ENCODE measurements at places on chromosomes 2 and 18.

DNA sequence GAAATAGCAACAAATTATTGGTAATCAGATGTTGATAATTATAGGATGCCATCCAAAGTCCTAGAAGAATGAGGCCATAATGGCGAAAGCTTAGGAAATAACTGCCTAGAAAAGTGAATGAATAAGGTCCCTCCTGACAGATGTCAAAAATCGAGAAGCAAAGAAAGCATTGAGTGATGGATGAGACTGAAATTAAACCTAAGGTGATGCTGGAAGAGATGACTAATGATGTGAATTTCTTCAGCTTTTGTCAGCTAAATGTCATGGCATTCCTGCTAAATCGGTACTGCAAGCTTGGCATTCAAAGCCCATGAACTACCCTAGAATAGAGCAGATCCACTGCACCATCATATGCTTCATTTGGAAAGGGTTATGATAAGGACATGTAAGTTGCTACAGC lies 74.8 kb upstream of the RGPD4 start:
- no peak for DNase-seq

DNA sequence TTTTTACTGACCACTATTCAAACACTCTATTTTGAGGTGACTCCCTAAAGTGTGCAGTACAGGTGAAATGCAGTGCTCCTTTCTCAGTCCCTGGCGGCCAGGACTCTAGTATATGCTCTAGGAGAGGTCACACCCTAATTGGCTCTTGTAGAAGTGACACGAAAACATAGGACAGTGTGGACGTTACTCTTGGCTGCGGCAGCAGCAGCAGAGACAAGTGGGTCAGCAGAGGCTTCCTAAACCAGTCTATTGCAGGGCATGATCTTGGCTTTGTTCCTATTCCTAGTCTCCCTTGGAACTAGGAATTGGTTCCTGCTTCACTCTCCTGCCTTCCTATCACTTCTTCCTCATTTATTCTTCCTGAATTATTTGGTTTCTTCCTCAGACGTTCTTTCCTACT lies 10.1 kb upstream of the ONECUT2 start:
- DNase-seq: no peak

DNA sequence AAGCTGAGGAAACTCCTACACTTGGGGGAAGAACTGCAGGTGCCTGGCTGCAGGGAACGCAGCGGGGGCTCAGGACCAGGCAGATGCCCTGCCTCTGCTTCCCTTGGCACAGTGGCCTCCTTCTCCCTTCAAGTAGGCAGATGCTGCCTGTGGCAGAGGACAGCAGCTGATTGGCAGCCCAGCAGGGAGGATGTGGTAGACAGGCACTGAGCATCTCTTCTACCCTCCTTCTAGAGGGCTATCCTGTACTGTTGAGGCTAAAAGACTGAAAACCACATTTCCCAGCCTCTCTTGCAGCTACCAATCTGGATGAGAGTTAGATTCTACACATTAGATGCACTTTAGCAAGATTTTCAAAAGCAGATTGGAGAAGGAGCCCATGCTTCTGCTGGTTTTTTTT lies 105.7 kb downstream of the MSH2 start:
- no peak for DNase-seq

DNA sequence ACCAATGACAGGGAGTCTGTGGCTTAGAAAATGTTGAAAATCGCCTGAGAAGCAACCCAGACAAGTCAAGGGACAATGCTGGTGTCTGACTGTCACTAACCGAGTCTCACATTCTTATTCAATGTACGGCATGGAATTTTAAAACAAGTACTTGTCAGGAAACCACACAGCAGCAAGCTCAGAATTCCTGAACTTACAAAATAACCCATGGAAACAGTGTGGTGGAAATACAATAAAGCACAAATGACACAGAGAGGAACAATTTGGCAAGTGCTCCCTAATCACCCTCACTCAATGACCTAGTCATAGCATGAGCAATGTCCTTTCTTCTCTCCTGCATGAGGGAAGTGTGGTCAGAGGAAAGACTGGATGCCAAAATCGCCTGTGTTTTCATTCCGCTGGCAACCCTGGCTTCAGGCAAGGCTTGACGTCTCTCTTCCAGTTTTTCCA lies 154.0 kb downstream of the SATB2 start:
- DNase-seq: no peak

DNA sequence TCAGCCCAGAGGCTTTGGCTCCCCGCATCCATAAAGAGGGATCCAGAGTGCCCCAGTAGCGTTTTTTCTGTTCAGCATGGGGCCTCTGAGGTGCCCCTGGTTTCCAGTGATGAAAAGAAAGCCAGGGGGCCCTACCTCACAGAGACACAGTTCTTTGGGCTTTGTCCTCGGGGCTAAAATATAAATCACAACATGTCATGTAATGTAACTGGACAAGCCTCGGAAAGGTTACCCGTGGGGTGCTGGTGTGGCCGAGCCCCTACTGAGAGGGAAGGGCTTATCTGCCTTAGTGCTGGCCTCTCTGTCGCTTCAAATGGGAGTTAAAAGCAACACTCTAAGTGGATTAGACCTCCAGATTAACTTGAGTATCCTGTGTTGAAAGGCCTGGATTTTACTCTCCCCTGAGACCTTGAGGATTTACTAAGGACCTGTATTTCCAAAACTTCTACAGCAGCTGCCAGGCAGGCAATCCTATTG lies 251.6 kb upstream of the APCDD1 start:
- no peak for DNase-seq

DNA sequence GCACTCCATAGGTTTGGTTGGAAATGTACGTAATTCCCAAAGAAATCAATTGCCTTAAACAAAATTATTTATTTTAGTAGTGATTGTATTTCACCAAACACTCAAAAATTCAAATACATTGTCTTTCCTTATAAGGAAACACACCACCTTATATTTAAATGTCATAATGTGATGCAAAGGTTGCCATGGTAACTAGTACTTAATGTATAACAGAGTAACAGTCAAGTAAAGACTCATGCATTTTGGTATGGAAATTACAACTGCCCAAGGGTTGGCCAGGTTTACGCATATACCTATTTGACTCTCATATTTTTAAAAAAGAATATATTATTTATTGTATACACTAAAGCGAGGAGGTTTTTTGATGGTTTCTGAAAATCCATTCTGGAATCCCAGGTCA lies 231.2 kb downstream of the TCF4 start:
- no peak for DNase-seq

GRCh38 chr2:127256866-127257265 lies 36.8 kb upstream of the CYP27C1 start:
- DNase-seq: no peak

DNA sequence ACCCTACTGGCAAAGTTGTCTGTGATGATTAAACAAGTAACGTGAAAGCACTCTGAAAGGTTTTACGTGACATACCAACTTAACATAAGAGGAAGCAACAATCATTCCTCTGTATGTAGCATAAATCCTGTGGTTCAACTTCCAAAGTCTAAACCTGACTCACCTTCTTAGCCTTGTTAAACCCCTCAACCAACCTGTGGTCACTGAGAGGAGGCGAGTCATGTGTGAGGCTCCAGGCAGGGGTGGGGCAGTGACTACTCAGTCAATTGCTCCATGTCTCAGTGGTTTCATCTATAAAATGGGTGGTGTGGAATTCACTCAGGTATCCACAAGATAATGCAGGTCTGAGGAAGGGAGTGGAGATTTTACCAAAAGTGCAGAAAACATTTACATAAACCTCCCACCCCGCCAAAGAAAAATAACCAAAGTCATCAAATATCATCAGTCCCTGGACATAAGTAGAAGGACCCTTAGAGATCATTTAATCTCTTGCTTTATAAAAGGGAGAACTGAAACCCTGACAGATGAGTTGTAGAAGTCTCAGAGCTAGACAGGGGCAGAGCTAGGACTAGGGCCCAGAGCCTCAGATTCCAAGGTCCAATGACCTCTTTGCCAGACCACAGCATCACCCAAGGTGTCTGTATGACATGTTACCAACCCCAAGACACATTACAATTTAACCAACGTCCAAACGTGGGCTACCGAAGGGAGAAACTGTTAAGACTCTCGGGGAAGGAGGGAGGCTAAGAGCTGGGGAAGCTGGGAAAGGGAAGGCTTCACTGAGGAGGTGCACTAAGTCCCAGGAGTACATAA lies 3.7 kb upstream of the PCBP1 start:
- DNase-seq: no peak

DNA sequence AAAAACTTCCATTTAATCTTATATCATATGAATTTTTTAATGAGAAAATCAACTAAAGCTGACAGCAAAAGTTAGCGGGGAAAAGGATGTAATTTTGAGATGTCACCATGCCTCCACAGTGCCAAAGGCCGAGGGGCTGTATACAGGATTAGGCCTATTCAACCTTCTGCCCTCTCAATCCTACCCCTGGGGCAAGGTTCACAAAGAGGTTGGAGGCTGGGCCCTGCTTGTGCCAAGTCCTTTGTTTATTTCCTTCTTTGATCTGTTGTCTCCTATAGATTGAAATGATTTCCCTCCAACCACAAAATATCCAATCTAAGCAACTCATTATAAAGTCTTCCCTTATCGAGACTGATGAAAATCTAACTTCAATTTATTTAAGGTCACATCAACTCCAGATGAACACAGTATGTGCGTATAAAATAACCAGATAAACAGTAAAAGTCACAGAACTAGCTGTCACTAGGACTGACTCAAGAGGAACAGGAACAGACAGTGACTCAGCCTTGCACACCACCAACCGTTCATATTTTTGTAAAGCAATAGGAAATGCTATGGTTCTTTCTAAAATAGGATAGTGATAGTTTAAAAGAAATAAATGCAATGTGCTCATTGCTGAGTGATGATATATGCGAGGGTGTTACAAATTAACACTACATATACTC lies 95.8 kb downstream of the SLC25A12 start:
- no peak for DNase-seq

- DNase-seq: no peak
Observed at GRCh38 chr2:58984731-58985130, 743.6 kb upstream of the FANCL start.

- DNase-seq: no peak
Observed at GRCh38 chr2:152093464-152093863, 5.4 kb downstream of the CACNB4 start.

Data from HEK293T (cell line).